ENCODE measurements at places on chromosomes 2 and 18.

- peak; percentile 73 for DNase-seq
Measured at GRCh38 chr2:127321303-127321702, 27.4 kb upstream of the ERCC3 start.

DNA sequence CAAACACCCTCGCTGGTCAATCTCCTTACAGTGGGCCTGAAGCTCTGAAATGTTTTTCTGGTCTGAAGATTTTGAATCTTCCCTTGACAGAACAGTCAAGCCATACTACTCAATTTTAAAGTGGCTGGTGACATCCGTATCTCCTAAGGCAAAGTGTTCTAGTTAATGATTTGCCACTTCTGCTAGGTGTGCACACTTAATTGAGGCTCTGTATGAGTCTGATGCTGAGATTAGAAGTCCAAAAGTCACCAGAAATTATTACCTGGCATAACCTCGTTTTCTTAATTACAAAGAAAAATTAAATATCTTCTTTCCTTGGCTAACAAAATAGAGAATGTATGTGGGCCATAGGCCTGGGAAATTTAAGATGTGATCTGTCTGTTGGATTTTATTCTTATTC, 104.1 kb downstream of the DPP10 start:
- no peak for DNase-seq

- no peak for DNase-seq
Measured at GRCh38 chr2:43450617-43451016, 145.2 kb downstream of the THADA start.

- no peak for DNase-seq
Measured at GRCh38 chr2:186068139-186068801, 329.7 kb downstream of the FSIP2 start.

DNA sequence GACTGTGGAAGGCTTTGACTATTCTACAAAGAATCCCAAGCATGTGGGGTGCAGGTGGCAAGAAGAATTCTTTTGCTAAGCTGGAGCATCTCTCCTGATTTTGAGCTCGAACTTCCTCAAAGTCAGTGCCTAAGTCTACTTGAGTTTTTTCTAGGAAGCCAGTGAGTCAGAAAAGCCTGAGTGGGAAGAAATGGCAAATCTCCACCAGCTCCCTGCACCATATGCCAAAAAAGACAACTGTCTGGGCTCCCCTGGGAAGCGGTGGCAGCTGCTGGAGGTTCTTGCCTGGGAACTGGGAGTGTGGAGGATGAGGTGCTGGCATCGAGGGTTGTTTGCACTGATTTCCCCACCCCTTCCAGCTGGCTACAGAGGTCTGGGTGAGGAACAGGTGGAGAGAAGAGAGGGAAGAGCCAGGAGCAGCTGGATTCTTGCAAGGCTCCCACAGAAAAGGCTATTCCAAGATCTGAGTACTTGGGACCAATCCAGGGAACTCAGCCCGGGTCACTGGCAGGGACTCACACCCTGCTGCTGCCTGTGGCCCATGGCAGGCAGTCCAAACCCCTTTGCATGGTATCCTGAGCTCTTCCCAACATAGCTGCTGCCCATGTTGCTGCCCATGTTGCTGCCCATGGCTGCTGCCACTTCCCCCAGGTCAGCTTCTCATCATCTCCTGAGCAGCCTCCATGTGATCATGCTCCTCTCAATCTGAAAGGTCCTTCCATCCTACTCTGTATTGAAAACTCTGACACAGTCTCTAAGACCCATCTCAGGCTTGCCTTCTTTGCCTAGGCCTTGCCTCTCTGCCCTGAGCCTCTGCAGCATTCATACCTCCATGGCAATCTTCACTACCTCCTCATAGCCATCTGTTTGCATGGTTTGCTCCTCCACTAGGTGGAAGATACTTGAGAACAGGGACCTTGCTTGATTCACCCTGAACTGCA, 128.3 kb upstream of the SPATS2L start:
- peak; percentile 71 for DNase-seq

- DNase-seq: peak; percentile 39
Measured at GRCh38 chr18:24731981-24732380, 271.5 kb downstream of the HRH4 start.

GRCh38 chr2:65437392-65438135, 5.2 kb upstream of the SPRED2 start:
- DNase-seq: no peak

- DNase-seq: peak; percentile 42
Measured at GRCh38 chr2:105329561-105330495, at the start of gene TGFBRAP1. TGFBRAP1 (minus strand) TSS chr2:105329735; CDS start chr2:105308301, 21,434 bp downstream.

- no peak for DNase-seq
Measured at GRCh38 chr2:229342376-229342775, 71.3 kb upstream of the PID1 start.

All from IMR-90 (cell line).